Kidney tubule cell (primary cell): ENCODE measurements at places on chromosomes 2 and 18.

GRCh38 chr2:69465513-69466456 is 28.6 kb upstream of the NFU1 start:
- no peak for DNase-seq

DNA sequence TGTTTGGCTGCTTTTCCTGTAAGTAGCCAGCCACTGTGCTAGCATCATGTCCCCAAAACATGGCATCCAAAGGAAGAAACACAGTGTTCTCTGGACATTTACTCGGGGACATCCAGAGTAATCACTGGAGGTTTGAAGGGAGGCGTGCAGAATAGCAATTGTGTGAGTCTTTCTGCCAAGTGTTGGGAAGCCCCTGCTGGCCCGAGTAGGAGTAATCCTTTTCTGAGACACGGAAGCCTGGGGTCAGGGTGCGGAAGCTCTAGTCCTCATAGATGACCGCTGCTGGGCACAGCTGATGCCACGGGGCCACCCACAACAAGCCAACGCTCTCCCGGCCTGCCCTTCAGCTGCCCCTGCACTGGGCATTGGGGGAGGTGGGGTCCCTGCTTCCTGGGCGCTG is 24.8 kb upstream of the HDAC4 start:
- DNase-seq = no peak

GRCh38 chr2:27494944-27495554 is at the start of gene FNDC4:
FNDC4 (minus strand) TSS chr2:27495200; CDS start chr2:27494679, 521 bp downstream.
- DNase-seq = no peak

- peak; percentile 13 for DNase-seq
Measured at GRCh38 chr2:54479424-54479823, 23.3 kb downstream of the SPTBN1 start.

DNA sequence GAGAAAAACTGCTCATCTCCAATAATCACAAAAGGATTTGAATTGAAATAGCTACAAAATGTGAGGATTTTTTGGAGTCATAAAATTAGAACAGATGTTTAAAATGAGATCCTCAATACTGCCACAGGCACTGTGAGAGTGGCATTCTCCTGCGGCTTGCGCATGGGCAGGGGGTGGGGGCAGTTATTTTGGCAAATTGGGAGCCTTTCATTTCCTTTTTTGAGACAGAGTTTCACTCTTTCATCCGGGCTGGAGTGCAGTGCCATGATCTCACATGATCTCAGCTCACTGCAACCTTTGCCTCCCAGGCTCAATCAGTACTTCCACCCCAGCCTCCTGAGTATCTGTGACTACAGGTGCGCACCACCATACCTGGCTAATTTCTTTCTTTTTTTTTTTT is 42.4 kb downstream of the POMC start:
- DNase-seq = no peak

DNA sequence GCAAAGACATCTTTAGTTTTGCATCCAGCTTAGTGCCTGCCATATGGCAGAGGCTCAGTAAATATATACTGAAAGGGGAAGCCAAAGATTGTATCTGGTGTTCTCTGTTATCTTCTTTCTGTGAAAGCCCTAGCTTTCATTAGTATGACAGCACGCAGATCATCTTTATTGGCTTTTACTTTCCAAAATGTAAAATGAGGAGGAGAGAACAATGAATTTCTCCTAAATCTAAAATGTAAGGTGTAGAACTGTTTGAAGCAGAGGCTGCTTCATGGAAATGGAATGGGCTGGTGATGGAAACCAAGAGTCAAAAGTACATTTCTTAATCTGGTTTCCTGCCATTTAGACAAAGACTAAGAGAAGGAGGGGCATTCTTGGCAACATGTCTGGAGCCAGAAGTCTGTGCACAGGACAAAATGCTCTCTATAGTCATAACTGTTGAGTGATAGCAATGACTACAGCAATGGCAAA is 1029.9 kb upstream of the PIK3C3 start:
- DNase-seq = no peak

DNA sequence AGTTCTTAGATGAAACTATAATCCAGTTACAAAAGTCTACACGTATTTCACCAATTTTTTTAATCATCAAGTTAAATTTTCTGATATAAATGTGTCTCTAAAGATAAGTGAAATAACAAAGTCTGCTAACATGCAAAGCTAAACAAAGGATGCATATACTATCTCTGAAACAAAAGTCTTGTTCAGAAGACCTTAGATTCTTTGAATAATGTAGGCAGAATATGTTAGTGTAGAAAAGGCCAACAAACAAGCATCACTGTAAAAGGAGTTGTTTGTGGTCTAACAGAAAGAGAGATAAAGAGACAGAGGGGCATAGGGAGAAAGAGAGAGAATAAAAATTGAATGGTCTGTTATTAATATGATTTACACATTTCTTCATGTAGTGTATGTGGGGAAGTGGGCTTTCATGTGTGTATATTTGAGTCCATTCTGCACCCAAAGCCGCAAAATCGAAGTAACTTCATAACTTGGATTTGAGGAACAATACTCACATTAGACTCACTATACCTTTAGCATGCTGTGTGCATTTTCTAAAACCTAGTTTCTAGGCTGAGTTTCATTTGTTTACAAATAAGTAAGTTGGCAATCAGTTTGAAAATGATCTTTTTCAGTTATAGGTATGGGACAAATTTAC is 734.8 kb upstream of the REG3G start:
- DNase-seq = no peak

GRCh38 chr2:27885661-27886060 is 4.5 kb downstream of the RBKS start:
- peak; percentile 73 for DNase-seq

GRCh38 chr18:6207116-6207515 is 207.6 kb downstream of the L3MBTL4 start:
- no peak for DNase-seq

- DNase-seq = peak; percentile 66
Measured at GRCh38 chr2:74554820-74555531, 456 bp downstream of the DOK1 start.
